ENCODE measurements at places on chromosomes 6 and 20.

GRCh38 chr20:52847029-52847660 is 125.0 kb upstream of the TSHZ2 start:
- H3K4me1 ChIP-seq: peaks cover 7% of the 10 kb centered on the region
- DNase-seq: no peak
- H3K36me3 ChIP-seq: no peaks in the 10 kb centered on the region
- H3K27me3 ChIP-seq: no peaks in the 10 kb centered on the region
- no peak overlapping the region for H3K27ac ChIP-seq
- H3K4me3 ChIP-seq: no peak overlapping the region

DNA sequence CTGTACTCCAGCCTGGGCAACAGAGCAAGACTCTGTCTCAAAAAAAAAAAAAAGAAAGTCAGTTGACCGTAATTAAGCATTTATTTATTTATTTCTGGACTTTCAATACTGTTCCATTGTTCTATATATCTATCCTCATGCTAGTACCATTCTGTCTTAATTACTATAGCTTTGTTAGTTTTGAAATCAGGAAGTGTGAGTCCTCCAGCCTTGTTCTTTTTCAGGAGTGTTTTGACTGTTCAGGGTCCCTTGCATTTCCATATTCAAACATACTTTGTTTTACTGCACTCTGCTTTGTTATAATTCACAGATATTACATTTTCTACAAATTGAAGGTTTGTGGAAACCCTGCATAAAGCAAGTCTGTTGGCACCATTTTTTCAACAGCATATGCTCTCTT is 36.7 kb upstream of the ASXL1 start:
- peaks cover 8% of the 10 kb centered on the region for H3K4me1 ChIP-seq
- H3K4me3 ChIP-seq: no peak overlapping the region
- no peak overlapping the region for H3K27ac ChIP-seq

GRCh38 chr6:128979071-128979470 is 96.1 kb downstream of the LAMA2 start:
- H3K4me3 ChIP-seq: no peak overlapping the region
- no peaks in the 10 kb centered on the region for H3K27me3 ChIP-seq
- no peak overlapping the region for H3K27ac ChIP-seq
- H3K36me3 ChIP-seq: no peaks in the 10 kb centered on the region
- peaks cover 5% of the 10 kb centered on the region for H3K4me1 ChIP-seq

DNA sequence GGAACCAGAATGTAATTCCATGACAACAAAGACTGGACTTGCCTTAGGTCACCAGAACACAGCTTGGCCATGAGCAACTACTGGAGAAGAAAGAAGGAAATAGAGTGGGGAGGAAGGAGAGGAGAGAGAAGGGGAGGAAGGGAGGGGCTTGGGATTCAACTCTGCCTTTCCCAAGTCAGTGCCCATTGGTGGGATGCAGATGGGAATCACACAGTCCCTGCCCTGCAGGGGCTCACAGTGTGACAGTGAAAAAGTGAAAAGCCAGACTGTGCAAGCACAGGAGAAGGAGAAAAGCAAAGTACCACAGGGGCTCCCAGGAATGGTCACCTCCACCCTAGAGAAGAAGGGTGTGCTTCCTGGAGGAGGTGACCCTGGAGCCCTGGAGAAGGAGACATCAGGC is 14.0 kb downstream of the RIMS4 start:
- no peak overlapping the region for H3K4me3 ChIP-seq
- no peaks in the 10 kb centered on the region for H3K4me1 ChIP-seq
- no peak for DNase-seq

Data from endothelial cell (in vitro differentiated cells).